ENCODE measurements at places on chromosomes 5 and 9.

DNA sequence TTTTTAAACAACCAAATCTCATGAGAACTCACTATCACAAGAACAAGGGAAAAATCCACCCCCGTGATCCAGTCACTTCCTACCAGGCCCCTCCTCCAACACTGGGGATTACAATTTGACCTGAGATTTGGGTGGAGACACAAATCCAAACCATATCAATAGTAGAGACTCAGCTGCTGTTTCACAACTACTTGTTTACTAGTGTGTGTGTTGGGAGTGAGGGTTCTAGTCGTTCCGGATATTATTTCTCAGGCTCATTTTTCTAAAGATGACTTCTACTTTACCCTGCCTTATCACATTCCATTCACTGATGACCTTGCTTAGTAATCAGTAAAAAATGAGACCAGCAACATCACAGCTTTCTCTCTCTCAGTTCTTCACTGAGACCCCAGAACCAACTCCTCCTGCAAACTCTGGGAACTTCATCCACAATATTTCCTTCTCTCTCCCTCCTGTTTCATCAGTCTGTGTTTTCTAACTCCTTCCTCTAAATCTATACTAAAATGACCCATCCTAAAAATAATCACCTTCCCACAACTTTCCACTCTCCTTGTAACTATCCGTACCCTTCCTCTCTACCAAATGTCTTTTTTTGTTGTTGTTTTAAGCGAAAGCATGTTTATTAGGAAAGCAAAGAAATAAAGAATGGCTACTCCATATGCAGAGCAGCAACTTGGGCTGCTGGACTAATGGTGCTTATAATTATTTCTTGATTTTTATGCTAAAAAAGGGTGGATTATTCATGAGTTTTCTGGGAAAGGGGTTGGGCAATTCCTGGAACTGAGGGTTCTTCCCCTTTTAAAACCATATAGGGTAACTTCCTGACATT is 121.5 kb upstream of the SPRY4 start:
- no peak for DNase-seq

- DNase-seq: no peak
Observed at GRCh38 chr9:27602142-27602861, 29.0 kb upstream of the C9orf72 start.

DNA sequence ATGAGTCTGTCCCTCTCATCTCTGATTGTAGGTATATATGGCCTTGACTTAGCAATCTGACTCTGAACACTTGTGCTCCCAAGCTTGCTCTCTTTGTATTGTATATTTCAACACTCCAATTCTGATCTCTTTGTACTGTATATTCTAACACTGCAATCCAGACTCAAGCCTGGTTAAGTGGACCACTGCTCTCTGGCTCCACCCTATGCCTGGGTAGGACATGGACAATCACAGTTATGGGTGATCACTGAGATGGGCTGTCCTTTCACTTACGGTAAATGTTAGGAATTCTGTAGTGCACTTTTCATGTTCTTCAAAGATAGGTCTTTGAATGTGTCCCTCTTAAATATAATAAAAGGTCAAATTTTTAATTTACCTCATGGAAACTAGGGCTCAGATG is 165.1 kb downstream of the TLR4 start:
- no peak for DNase-seq

- DNase-seq: no peak
Observed at GRCh38 chr9:29311221-29311620, 1737.9 kb upstream of the C9orf72 start.

GRCh38 chr5:88245893-88246244 is 22.8 kb downstream of the TMEM161B start:
- no peak for DNase-seq

GRCh38 chr9:122331523-122331927 is 39.3 kb upstream of the PTGS1 start:
- no peak for DNase-seq

GRCh38 chr5:99141534-99142128 is 212.8 kb upstream of the CHD1 start:
- DNase-seq: no peak

DNA sequence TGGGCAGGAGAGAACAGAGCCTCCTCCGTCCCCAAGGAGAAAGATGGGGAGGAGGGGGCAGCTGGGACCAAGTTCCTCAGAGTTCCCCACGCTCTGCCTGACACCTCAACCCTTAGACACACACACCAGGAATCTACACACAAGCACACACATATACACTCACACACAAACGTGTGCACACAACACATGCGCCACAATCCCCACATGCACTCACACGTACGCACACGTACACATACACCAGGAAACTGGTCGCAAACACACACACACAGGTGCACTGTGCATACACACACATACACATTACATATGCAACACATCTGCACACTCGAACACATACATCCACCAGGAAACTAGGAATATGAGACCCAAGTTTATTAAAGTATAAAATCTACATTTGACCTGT is 50.4 kb downstream of the ROR2 start:
- no peak for DNase-seq

GRCh38 chr9:91972076-91972626 is 22.1 kb upstream of the ROR2 start:
- DNase-seq: no peak

GRCh38 chr9:129907201-129907600 is 71.9 kb downstream of the USP20 start:
- no peak for DNase-seq

DNA sequence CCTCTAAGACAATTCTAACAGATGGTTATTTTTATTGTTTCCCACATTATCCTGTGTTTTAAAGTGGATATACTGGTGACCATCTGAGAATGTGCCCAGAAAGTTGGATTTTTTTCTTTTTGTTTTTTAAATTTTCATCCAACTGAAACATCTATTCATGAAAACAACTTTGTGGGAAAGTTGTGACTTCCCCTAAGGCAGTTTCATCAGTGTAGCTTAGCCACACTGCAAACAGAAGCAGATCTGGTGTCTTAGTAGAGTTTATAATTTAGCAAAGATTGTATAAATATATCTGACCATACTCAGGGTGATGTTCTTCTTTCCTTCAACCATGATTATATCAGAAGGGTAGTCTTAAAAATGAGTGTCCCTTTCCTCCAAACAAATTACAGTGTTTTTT is 1241.3 kb downstream of the MAT2B start:
- no peak for DNase-seq

- DNase-seq: no peak
Observed at GRCh38 chr9:76490249-76490990, 31.4 kb downstream of the GCNT1 start.

DNA sequence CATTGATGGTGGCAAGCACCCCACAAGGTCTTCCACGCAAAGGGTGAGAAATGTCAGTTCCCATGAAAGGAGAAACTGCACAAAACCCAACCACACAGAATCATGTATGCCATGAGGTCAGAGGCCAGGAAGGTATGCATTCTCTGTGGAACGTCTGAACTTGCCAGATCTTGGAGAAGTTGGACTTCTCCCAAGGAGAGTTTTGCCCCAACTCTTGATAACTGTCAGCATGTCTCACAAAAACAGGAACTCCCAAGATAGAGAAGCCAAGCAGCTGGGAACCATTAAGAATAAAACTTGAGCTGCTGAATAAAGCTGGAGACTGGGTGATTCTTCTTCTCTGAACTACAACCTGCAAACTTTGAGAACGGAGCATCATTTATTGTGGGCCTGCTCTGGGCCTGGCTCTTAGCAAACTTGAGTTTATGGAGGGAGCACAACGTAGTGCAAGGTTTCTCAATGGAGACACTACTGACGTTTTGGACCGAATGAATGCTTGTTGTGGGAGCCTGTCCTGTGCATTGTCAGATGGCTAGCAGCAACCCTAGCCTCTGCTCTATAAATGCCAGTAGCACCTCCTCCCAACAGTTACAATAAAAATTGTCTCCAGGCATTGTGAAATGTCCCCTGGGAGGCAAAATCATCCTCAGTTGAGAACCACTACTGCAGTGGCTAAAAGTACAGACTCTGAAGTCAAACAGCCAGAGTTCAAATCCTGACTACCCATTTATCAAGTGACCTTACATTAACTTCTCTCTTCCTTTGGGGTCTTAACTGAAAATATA is 193.5 kb downstream of the ACTL7B start:
- DNase-seq: no peak

- no peak for DNase-seq
Observed at GRCh38 chr5:139895647-139896046, 100.0 kb downstream of the PSD2 start.

DNA sequence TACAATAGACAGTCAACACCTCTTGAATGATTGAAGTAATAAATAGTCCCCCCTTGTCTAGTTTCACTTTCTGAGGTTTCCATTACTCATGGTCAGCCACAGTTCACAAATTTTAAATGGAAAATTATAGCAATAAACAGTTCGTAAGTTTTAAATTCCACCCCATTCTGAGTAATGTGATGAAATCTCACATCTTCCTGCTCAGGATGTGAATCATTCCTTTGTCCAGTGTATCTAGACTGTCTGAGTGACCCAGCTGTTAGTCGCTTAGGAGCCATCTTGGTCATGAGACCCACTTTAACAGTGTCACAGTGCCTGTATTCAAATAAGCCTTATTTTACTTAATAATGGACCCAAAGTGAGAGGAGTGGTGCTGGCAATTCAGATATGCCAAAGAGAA is 311.6 kb upstream of the PRR16 start:
- no peak for DNase-seq

GRCh38 chr9:134234687-134235359 is 70.5 kb upstream of the RNU6ATAC start:
- DNase-seq: no peak

DNA sequence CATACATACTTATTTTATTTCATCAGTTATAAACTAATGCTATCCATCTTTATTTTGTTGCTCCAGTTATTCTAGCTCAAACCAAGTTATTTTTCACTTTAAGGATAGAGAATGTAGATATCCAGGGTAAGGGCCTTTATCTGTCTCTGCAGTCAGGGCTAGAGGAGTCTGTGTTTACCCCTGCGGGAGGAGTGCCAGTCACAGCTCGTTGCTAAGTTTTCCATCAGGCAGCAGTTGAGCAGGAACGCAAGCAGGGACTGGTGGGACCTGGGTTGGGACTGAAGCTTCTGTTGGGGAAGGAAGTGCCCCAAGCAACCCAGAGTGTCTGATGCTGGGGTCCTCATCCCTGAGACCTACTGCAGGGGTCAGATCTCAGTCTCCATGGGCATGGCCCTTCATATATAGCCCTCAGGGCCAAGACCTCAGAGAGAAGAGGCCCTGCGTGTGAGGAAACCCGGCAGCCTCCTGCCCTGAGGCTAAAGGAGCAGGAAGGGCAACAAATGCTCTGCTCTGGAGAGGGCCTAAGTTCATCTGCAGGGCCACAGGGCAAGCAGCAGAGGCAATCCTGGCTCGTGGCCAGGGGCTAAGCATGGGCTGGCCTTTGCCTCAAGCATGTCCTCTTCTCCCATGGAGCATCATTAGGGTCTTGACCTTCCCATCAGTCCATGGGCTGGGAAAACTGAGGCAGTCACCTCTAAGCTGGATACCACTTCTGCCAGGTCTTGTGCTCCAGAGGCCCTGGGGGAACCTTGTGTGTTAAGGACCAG is 6.6 kb downstream of the SLC22A4 start:
- DNase-seq: no peak

DNA sequence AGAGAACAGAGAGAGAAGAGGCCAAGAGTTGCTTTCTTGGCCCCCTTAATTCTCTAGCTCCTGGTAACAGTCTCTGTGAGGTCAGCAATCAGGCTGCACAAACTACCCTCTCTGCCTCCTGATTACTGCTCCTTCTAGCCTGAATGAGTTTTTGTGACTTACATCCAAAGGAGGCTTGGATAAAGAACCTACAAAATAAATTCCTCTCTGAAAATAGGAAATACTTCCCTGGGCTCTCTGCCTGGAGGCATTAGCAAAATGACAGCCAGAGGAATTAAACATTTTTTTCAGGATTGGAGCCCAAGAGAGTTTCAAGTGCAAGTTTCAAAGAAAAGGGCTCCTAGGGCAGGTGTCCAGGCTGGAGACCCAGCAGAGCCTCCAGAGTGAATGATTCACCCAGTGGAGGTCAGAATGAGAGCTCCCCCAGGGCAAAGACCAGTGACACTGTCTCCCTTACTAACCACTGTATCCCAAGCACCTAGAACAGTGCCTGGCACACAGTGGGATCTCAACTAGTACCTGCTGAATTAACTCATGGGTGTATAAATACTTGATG is 162.5 kb downstream of the SPOCK1 start:
- DNase-seq: no peak

DNA sequence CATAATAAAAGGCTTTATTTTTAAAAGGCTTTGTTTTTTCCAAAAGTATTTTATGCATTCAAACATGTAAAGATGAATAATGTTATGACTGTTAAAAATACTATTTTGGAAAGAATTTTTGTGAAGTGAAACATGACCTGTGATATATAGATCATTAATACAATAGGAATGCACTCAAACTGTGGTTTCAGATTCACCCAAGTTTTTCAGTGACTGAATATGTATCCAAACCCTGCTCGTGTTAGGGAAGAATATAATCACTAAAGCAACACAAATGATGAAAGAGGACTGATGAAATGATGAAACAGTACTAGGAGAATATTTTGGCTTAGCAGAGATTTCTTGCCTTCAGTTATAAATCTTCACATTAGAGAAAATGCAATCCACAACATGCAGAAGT is 278.0 kb downstream of the ADAMTS6 start:
- DNase-seq: no peak

- DNase-seq: no peak
Observed at GRCh38 chr9:9489183-9489582, 1123.6 kb downstream of the PTPRD start.

DNA sequence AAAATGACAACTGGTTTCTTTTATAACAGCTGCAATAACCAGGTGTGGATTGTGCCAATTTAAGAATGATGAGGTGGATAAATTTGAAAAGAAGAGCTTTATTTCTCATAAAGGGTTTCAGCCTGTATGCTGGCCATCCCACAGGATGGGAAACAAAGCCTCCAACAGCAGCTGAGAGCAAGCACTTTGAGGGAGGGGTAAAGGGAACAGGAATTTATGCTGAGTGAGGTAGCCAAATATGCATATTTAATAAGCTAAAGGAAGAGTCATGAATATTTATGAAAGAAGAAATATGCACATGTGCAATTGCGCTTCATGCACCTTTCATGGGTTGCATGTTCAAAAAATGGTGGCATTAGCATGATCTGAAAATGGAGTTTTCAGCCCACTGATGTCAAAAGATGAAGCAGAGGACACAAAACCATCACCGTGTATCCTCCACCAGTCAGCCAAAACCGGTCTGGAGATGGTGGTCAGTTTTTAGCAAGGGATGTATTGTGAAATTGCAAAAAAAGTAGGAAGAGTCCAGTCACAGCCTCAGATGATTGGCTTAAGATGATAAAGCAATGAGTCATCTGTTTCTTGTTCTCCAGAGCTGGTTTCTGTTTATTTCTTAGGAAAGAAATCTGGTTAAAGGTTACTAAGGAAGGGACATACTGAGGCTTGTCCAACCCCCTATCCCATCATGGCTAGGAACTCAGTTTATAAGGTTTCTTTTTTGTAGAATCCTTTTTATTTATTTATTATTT is 47.9 kb downstream of the DEPDC1B start:
- DNase-seq: no peak

GRCh38 chr5:61931236-61931635 is 374.8 kb upstream of the KIF2A start:
- DNase-seq: no peak

DNA sequence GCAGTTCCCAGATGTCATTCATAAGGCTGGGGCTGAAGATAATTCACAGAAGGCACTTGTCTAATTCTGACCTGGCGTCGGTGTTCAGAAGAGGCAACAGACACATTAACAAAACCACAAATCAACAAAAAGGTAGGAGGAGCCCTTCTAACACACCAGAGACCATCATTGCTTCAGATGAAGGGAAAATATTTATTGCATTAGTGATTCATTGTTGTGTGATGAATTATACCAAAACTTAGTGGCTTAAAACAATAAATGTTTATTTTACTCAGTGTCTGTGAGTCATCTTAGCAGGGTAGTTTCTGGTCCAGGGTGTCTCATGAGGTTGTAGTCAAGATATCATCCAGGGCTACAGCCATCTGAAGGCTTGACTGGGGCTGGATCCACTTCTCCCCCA is 91.3 kb upstream of the KIF2A start:
- no peak for DNase-seq

All from NCI-H2081 (cell line).